Activated CD4-positive, alpha-beta memory T cell treated with anti-CD3 and anti-CD28 coated beads for 36 hours (primary cell): ENCODE measurements at places on chromosomes 2 and 18. TPM values are rescaled to one million over a fixed set of nuclear protein-coding genes. Genes with fewer than 3 reads are reported as not detected.

SLC14A1 gene
- total RNA-seq: 1.1 TPM

DNA sequence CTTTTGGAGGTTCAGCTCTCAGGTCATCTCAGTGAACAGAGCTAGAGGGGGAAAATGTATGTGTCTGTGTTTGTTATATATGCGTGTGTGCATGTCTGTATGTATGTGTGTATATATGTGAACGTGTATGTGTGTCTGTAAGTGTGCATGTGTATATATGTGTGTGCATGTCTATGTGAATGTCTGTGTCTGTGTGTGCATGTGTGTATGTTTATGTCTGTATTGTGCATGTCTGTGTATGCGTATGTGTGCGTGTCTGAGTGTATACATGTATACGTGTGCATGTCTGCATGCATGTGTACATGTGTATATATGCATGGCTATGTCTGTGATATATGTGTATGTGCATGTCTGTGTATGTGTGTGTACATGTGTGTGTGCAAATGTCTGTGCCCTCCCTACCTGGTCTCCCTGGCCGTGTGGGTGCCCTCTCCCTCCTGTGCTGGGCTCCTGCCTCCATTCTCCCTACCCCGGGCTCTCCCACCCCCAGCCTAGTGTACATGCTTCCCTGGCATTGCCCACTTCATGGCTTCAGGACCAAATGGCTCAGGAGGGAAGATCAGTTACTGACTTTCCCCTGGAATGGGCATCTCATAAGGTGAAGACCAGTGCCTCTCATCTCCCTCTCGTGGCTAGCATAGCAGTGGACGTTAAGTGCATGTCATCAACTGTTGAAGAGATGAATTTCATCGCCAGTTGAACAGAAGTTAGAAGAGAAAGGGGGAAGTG lies 49.9 kb downstream of the TRAF3IP1 start:
- no peak overlapping the region for H3K27ac ChIP-seq
- H3K36me3 ChIP-seq: peaks cover 3% of the 10 kb centered on the region
- DNase-seq: no peak
- H3K4me3 ChIP-seq: no peak overlapping the region

DNA sequence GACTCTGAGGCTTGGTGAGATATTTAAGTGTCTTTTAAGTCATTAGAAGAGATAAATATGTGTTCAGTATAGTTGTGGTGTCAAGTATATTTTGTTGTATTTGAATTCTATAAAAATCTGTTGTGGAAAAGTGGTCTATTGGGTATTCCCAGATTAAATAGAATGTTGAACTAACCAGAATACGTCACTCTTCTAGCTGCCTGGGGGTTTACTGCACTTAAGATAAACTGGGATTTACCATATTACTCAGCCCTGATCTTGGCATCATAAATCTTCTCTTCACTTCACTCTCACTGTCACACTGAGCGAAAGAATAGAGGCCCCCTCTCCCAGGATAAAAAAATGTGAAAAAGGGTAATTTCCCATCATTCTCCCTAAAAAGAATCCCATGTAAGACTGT lies 129.8 kb downstream of the BCL2 start:
- peaks cover 77% of the 10 kb centered on the region for H3K4me1 ChIP-seq
- H3K27me3 ChIP-seq: no peaks in the 10 kb centered on the region
- peaks cover 12% of the 10 kb centered on the region for H3K36me3 ChIP-seq
- no peak for DNase-seq
- no peak overlapping the region for H3K27ac ChIP-seq

REG1B gene
- total RNA-seq: not detected

GRCh38 chr2:63667132-63667700 lies 78.5 kb downstream of the MDH1 start:
- no peaks in the 10 kb centered on the region for H3K4me1 ChIP-seq
- H3K36me3 ChIP-seq: no peaks in the 10 kb centered on the region
- H3K4me3 ChIP-seq: no peak overlapping the region
- H3K27me3 ChIP-seq: peaks cover 25% of the 10 kb centered on the region
- H3K27ac ChIP-seq: no peak overlapping the region

- H3K4me3 ChIP-seq: no peak overlapping the region
- no peaks in the 10 kb centered on the region for H3K36me3 ChIP-seq
- no peak for DNase-seq
- no peaks in the 10 kb centered on the region for H3K4me1 ChIP-seq
- no peaks in the 10 kb centered on the region for H3K27me3 ChIP-seq
- no peak overlapping the region for H3K27ac ChIP-seq
Measured at GRCh38 chr18:43563780-43564179, 286.5 kb upstream of the SYT4 start.

DNA sequence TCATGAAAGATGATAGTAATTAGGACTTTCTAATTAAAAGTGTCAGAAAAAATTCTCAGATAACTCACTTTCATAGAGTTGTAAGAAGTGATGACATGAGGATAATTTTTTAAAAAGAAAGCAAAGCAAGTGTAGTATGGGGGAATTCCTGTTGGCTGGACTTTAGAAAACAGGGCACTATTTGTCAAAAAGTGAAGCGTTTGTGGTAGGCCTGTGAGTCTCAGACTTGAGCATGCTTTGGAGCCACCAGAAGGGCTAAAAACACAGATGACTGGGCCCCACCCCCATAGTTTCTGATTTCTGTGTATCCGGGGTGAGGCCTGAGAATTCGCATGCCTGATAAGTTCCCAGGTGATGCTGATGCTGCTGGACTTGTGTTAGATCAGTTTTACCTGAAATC lies 222.6 kb upstream of the LRRTM1 start:
- H3K36me3 ChIP-seq: no peaks in the 10 kb centered on the region
- no peaks in the 10 kb centered on the region for H3K27me3 ChIP-seq
- no peaks in the 10 kb centered on the region for H3K4me1 ChIP-seq
- H3K27ac ChIP-seq: no peak overlapping the region

DNA sequence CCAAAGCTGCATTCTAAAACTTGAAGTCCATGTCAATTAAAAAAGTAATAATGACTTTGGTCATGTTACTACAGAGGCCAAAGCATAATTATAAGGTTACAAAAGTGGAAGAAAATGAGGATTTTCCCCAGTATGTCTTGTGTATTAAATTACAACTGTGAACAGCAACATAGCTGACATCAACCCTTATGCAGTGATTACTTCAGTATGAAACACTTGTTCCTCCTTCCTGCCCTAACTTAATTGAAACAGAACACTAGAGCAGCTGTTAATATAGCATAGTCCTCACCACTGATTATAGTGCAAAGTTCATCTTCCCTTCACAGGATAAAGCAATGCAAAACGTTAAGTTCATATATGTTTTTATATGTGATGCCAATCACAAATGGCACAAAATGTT lies 29.9 kb downstream of the EPB41L3 start:
- peaks cover 6% of the 10 kb centered on the region for H3K27me3 ChIP-seq
- no peaks in the 10 kb centered on the region for H3K4me1 ChIP-seq
- no peak overlapping the region for H3K27ac ChIP-seq
- no peak overlapping the region for H3K4me3 ChIP-seq

PKDCC gene
- total RNA-seq: not detected

GRCh38 chr2:103616891-103617290 lies 855.1 kb downstream of the TMEM182 start:
- no peak for DNase-seq
- no peak overlapping the region for H3K4me3 ChIP-seq
- H3K27ac ChIP-seq: no peak overlapping the region

DNA sequence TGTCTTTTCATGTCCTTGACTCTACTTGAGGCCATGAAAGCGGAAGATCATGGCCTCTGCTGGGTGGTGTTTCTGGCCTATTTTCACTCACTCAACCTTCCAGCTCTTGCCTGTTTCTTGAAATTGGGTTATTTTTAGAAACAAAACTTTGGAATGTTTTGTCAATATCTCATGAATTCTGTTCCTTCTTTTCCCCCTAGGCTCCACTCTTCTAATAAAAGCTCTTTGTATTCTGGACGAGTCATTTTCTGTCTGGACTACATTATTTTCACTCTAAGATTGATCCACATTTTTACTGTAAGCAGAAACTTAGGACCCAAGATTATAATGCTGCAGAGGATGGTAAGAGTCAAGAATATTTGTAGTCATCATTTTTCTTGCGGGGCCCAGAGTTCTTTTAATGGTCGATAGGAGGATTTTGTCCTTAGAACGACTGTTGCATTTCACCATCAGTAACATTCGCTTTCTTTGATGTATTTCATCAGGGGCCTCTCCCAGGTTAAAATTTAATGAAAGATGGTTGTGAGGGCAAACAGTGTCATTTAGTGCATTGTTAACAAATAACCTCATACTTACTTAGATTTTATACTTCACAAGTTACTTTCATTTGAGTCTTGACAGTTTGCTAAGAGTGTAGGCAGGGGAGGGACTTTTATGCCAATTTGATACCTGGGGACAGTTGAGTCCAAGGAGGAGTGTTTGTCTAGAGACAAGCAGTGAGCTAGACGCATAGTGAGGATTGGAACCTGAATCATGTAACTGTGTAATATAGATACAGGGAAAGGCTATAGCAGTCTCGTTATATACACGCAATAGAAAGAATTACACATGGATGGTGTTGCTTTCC lies 64.6 kb downstream of the TRPM8 start:
- H3K4me1 ChIP-seq: peaks cover 27% of the 10 kb centered on the region
- no peak overlapping the region for H3K27ac ChIP-seq
- H3K4me3 ChIP-seq: no peak overlapping the region
- DNase-seq: no peak
- no peaks in the 10 kb centered on the region for H3K36me3 ChIP-seq

CENPA gene
- 37.8 TPM for total RNA-seq

GRCh38 chr2:159030674-159031380 lies 62.4 kb downstream of the TANC1 start:
- H3K4me1 ChIP-seq: no peaks in the 10 kb centered on the region
- H3K4me3 ChIP-seq: no peak overlapping the region

DNA sequence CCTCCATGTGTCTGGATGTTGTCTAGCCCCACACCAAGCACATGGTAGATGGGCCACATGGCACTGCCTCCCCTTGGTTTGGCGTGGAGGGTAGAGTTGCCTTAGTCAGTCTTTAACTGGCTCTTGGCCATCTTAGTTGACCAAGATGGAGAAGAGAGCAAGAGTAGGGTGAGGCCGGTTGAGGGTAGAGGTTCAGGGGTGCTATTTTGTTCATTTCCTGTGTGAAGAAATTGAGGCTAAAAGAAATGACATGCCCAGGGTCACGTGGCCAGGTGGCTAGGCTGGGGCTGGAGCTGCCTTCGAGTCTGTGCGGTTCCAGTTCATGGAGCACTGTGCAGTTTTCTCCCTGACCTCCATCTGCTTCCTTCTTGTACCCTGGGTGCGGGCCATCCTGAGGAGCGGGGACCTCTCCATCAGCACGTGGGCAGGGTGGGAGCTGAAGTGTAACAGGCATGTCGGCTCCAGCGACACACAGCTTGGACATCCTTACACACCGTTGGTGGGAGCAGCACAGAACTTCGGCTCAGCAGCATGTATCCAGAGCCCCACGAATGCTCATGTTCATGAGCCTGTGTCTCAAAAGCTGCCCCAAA lies 213.2 kb downstream of the GBX2 start:
- peaks cover 19% of the 10 kb centered on the region for H3K4me1 ChIP-seq
- no peak overlapping the region for H3K27ac ChIP-seq
- H3K36me3 ChIP-seq: no peaks in the 10 kb centered on the region

GRCh38 chr18:48993586-48993985 lies 42.8 kb upstream of the SMAD7 start:
- no peaks in the 10 kb centered on the region for H3K27me3 ChIP-seq
- H3K27ac ChIP-seq: no peak overlapping the region
- DNase-seq: no peak

DNA sequence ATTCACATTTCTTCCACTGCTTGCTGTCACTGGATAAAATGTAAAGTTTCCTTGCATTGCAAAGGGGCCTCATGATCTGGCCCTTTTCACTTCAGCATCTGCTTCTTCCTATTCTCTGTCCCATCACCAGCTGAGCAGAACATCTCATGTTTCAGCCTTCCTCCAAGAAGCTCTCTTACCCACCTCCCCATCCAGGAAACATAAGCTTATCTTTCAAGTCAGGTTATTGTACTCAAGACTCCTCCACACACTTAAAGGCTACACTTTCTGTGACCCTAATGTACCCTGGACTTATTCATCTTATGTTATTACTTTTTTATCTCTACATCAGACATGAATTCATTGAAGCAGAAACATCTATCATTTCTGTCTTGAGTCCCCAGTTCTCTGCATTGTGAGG lies 230.5 kb downstream of the PMAIP1 start:
- H3K27me3 ChIP-seq: no peaks in the 10 kb centered on the region
- DNase-seq: no peak
- H3K36me3 ChIP-seq: no peaks in the 10 kb centered on the region
- no peak overlapping the region for H3K4me3 ChIP-seq

FBXO48 gene
- total RNA-seq: 2.3 TPM

OSBPL1A gene
- total RNA-seq: 1.4 TPM

DNA sequence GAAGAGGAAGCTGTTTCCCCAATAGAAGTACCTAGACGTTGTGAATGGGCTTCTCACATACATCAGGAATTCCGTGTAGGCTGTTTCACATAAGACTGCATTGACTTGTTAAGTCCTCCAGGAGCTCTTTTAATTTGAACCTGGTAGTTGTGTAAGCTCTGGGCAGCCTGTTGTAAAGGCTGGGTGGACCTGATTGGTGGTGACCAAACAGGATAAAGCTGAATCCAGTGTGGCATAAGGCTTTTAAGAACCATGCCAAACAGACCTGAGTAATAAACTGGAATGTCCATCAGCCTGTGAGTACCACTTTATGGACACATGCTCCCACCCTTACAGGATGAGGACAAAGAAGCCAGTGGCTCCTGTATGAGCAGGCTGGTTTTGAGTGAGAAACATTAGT lies 24.1 kb downstream of the RMND5A start:
- peaks cover 42% of the 10 kb centered on the region for H3K4me1 ChIP-seq
- H3K36me3 ChIP-seq: peaks cover 18% of the 10 kb centered on the region
- no peaks in the 10 kb centered on the region for H3K27me3 ChIP-seq
- H3K27ac ChIP-seq: no peak overlapping the region
- no peak for DNase-seq

DNA sequence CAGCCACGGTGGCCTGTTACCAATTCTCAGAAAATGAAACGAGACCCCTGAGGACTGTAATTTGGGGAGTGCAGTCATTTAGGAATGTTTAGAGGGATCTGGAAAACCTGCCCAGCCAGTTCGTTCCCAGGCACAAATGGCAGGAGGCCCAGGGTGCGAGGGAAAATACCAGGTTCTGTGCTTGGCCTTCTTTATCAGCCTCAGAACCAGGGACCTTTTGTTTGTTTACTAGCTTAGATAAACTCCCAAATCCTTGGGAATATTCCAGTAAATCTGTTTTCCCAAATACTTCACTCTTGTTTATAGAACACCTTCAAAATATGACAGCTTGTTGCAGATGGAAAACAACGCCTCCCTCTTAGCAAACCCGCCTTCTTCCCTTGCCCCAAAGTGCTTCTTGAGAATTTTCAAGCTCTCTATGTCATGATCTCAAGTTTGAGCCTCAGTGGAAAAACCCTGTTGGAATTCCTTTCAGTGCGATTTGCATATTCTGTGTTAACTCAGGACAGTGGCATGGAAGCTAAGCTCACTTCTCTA lies 400.3 kb upstream of the SMIM21 start:
- no peaks in the 10 kb centered on the region for H3K4me1 ChIP-seq
- no peaks in the 10 kb centered on the region for H3K36me3 ChIP-seq
- H3K27ac ChIP-seq: no peak overlapping the region
- H3K4me3 ChIP-seq: no peak overlapping the region
- no peaks in the 10 kb centered on the region for H3K27me3 ChIP-seq
